ENCODE measurements at places on chromosomes 12 and 14.

DNA sequence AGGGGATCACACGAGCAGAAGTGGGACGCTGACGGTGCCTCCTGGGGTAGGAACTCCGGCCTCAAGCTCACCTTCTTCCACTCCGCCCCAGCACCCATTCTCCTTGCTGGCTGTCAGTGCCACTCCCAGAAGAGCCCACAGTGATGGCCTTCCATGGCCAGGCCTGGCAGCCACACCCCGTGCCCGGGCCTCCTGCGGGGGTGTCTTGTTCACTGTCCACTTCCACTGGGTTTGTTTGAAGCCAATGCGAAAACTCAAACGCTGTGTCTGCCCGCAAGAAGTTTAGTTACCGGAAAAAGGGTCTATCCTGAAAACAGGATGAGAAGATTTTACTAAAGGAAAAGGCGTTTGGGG lies 38.1 kb downstream of the CCDC88C start:
- DNase-seq, result no peak

DNA sequence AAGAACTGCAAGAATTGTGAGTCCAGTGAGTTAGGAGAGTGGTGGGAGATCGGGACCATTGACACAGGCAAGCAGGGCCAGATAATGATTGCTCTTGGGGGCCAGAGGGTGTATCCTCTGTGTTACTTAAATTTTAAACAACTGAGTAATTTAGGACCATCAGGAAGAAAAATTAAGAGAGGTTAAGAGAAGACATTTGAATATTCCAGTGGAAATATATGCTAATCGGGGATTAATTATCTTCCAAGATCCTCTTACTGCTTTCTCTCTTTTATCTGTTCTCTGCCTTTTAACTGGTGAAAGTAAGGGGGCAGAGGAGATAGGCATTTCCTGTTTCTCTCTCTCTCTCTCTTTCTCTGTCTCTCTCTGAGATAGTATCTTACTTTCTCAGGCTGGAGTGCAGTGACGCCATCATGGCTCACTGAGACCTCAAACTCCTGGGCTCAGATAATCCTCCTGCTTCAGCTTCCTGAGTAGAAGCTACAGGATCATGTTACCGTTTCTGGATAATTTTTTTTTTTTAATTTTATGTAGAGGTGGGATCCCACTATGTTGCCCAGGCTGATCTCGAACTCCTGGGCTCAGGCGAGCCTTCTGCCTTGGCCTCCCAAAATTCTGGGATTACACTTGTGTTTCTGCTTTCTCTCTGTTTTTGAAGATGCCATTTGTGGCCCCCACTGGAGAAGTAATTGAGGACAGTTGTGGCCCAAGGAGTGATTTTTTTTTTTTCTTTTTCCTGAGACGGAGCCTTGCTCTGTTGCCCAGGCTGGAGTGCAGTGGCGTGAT lies 85.1 kb downstream of the DIP2B start:
- DNase-seq, result no peak

DNA sequence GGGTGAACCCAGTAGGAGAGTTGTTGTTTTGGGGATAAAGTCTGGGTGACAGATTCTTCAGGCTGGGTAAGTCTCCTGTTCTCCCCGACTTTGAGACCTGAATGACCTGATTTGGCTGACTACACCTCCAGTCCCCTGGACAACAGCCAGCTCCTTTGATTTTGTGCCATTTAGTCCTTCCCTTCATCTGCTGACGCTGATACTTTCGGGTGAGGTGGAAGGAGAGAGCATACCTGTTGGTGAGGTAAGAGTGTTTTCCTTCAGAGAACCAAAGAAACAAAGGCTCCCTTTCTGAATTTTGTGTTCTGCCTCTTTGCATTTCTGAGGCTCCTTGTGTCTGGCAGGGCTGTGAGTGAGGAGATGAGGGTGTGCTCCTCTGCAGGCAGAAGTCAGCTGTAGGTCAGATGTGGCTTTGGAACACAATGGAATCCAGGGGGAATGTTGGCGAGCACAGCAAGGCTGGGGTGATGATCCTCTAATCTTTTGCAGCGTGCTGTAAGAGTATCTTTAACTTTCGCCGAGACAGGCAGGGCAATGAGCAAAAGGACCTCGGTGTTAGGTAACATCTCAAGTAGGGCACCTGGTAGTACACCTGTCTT lies 12.1 kb downstream of the ETV6 start:
- no peak for DNase-seq

DNA sequence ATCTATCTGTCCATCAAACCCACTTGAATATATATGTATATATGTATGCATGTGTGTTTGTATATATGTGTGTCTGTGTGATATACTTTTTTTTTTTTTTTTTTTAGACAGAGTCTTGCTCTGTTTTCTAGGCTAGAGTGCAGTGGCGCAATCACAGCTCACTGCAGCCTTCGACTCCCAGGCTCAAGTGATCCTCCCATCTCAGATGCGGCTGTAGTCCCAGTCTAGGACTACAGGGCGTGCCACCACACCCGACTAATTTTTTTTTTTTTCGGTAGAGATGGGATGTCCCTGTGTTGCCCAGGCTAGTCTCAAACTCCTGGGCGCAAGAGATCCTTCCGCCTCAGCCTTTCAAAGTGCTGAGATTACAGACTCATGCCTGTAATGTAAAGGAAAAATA lies 13.0 kb upstream of the APOBEC1 start:
- no peak for DNase-seq
